ENCODE measurements at places on chromosomes 7 and 10.

GRCh38 chr10:101974091-101974971 is 81.6 kb downstream of the ARMH3 start:
- no peak for DNase-seq

DNA sequence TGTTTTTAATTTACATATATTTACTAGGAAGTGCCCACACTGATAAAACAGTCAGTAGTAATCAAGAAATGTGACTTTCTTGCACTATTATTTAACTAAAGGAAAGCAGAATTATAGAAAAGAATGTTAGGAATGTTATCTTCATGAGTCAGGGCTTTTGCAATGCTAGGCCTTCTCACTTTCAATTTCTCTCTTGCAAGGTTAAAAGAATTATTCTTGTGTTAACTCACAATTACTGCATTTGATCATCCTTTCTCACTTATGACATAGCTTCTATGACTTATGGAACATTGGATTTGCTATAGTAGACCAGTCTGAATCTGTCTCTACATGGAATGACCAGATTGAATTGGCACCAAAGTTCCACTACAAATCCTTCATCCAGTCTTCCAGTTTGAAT is 192.4 kb downstream of the SDK1 start:
- DNase-seq: no peak

GRCh38 chr10:17951868-17952371 is at the start of gene SLC39A12:
SLC39A12 (plus strand) TSS chr10:17951918; CDS start chr10:17953277, 1,359 bp downstream.
- no peak for DNase-seq

- DNase-seq: no peak
Measured at GRCh38 chr10:16944402-16944801, 127.2 kb upstream of the RSU1 start.

- no peak for DNase-seq
Measured at GRCh38 chr7:102291056-102291915, 4.6 kb downstream of the SH2B2 start.

Data from stimulated activated CD8-positive, alpha-beta memory T cell treated with anti-CD3 and anti-CD28 coated beads, Interleukin-12 subunit alpha, Interleukin-12 subunit beta, amount 100 ng/mL, for 4 hours (primary cell).